ENCODE measurements at places on chromosomes 2 and 18.

GRCh38 chr2:119435081-119435952, 3.7 kb downstream of the TMEM37 start:
- DNase-seq, result no peak

DNA sequence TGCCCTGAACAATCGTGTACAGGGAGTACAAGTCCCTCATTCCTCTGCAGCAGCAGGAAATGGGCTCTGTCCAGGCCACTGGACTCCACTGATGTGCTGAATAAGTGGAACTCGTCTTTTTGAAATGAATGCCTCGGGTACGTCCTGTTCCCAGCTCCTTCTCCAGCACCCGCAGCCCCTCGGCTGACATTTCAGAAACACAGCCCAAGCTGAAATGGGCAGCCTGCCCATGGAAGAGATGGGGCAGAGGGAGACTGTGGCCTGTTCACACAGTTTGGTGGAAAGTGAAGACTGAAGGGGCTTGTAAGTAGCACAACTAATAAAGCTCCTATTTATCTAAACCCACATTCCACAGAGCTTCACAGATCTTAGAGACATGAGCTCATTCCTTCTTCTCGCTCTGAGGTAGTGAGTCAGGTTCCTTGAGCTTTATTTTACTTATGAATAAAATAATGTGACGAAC, 498.6 kb downstream of the TXNL1 start:
- no peak for DNase-seq

DNA sequence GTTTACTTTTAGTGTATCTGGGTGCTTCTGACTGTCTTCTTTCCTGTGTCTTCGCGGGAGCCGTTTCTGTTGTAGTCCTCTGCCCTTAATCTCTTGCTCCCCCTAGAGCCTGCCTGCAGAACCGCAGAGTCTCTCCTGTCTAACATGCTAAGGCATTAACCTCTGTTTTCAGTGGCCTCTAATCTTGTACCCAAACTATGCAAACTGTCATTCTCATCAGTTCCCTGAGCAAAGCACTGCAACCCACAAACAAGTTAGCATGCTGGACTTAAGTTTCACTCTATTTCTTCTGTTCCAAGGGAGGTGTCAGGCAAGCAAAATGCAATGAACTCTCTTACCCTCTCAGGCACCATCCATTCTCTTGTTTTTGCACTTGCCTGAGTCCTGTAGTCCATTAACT, 138.4 kb downstream of the OTX1 start:
- DNase-seq, result no peak

DNA sequence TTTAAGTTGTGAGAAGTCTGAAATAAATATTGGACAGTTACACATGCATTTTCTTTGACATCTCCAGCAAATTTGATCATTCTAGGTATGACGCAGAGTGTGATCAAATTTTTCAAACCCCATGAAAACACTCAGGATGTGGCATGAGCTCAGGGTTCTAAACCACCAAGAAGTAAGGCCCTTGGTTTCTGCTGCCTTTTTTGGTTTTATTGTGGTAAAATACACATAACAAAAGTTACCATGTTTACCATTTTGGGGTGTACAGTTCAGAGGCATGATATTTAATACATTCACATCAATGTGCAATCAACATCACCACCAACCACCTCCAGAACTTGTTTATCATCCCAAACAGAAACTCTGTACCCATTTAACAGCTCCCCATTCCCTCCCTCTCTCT, 64.3 kb upstream of the TTN start:
- no peak for DNase-seq

- no peak for DNase-seq
These were observed 88.3 kb upstream of the LRATD1 start for GRCh38 chr2:14544247-14544646.

DNA sequence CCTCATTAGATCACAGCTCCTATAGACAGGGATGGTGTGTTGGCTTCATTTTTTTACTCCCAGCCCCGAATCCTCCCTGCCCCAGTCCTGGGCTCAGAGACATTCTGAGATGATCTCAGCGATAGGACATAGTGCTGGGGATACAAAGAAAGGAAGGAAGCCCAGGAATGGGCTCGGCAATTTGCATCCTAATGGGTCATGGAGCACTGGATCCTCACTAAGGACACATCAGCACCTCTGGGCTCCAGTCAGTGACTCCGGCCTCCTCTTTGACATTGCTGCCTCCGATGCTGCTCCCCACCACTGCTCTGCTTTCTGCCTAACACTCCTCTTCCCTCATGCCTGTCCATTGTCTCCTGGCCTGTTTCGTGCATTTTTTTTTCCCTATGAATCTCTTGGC, 489.1 kb downstream of the STK39 start:
- no peak for DNase-seq

Measured in activated CD8-positive, alpha-beta memory T cell treated with anti-CD3 and anti-CD28 coated beads, Interleukin-2, amount 50 U/mL, for 4 hours (primary cell).